Stimulated activated CD4-positive, alpha-beta T cell treated with anti-CD3 and anti-CD28 coated beads, TNF-alpha, amount 100 ng/mL, for 1 hour (primary cell): ENCODE measurements at places on chromosomes 11 and 22.

DNA sequence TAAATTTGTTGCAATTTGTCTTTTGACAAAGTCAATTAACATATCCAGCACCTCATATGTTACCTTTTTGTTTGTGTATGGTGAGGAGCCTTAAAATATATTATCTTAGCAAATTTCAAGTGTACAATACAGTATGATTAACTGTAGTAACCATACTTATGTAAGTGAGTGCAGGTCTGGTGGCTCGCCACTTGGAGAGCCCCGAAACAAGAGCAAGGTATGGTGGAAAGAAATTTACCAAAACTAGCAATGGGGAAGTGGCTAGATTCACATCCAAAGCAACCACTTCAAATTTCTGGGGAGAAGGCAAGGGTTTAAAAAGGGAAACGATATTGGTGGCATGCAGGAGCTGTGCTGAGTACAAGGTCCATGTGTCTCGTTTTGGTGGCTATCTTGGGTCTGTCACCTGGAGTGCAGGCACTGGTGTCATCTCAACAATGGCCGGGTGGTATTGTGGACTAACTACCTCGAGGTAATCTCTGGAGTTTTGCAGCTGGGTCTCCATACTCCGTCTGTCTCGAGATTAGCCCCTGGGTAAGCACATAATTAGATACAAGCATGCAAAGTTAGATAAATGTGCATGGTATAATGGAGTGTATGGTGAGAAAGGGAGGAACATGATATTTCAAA lies 8.2 kb upstream of the FNBP4 start:
- DNase-seq = no peak

GRCh38 chr11:5042091-5042490 lies 4.2 kb upstream of the OR52J3 start:
- no peak for DNase-seq

DNA sequence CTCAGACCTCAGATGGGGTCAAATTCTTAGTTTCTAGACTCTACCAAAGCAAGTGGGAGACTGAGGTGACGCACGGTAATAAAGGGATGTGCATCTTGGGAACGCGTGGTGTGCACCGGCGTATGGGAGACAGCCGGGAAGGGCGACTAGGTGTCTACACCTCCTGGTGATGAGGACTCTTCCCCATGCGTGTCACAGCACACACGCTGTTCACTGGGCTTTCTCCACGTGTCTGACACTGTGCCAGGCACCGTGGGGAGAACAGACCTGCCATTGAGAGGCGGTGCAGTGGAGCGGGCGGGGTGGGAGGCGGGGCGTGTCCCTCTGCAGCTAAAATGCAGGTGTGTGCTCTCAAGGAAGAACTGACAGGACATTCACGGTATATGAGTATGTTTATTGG lies 5.3 kb downstream of the FXYD6 start:
- DNase-seq = no peak

DNA sequence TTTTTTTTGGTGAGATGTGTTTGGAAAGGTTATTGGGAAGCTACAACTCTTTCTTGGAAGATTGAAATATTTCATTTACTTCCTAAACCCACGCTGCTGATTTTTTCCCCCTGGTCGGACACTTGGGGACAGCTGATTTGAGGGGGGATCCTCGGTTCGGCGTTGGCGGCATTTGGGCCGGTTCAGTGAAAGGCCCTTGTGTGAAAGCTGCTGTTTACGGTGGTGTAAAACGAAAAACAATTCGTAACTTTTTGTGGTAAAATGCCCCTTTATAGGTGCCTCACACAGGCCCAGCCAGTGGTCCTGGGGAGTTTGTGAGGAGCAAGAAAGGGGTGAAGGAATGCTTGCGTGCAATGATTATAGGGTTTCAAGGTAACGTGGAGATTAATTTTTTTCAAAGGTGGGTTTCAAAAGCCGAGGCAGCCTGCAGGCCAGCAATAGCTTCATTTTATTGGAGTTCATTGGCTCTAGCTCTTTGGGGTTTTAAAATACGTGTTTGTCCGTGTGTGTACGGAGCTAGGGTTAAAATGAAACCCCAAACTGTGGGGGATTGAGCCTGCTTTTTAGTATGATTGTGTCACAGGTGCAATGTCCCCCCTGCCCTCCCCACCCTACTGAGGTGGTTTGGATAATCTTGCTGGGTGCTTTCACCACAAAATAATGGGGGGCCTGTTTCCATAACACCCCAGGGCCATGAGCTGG lies 77.2 kb upstream of the PPARA start:
- no peak for DNase-seq

DNA sequence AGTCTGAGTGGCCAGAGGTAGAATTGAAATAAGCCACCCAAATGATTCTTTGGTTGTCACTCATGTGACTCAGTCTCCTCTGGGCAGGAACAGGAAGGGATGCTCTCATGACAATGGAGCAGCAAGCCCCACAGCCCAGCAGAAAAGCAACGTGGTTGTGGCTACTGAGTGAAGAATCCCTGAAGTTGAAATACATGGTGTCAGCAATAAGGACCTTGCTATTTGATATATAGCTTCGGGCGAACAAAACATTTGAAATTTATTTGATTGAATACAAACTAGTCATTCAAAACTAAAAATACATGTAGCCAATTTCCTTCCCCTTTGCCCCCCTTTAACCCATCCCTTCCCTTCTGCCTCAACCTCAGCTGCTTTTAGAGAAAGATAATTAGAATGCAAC lies 14.5 kb upstream of the DTX4 start:
- no peak for DNase-seq

DNA sequence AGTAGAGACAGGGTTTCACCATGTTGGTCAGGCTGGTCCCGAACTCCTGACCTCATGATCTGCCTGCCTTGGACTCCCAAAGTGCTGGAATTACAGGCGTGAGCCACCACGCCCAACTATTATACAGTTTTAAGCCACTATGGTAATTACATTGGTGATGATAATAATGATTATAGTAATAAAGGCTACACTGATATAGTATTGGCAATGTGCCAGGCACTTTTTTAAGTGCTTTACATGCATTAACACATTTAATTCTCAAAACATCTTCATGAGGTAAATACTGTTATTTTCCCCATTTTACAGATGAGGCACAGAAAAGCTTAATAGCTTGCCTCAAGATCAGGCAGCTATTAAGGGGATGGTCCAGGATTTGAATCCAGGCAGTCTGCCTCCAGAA lies 222.5 kb downstream of the SOX6 start:
- no peak for DNase-seq

GRCh38 chr11:61626580-61627380 lies 45.9 kb upstream of the SYT7 start:
- no peak for DNase-seq

DNA sequence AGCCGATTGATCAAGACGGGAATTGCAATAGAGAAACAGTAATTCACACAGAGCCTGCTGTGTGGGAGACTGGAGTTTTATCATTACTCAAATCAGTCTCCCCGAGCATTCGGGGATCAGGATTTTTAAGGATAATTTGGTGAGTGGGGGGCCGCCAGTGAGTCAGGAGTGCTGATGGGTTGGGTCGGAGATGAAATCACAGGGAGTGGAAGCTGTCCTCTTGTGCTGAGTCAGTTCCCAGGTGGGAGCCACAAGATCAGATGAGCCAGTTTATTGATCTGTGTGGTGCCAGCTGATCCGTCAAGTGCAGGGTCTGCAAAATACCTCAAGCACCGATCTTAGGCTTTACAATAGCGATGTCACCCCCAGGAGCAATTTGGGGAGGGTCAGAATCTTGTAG lies 15.5 kb downstream of the MTFP1 start:
- no peak for DNase-seq

- DNase-seq = no peak
These were observed 102.8 kb downstream of the STIM1 start for GRCh38 chr11:3958281-3958680.

GRCh38 chr11:100445231-100445735 lies 241.8 kb upstream of the ARHGAP42 start:
- no peak for DNase-seq

DNA sequence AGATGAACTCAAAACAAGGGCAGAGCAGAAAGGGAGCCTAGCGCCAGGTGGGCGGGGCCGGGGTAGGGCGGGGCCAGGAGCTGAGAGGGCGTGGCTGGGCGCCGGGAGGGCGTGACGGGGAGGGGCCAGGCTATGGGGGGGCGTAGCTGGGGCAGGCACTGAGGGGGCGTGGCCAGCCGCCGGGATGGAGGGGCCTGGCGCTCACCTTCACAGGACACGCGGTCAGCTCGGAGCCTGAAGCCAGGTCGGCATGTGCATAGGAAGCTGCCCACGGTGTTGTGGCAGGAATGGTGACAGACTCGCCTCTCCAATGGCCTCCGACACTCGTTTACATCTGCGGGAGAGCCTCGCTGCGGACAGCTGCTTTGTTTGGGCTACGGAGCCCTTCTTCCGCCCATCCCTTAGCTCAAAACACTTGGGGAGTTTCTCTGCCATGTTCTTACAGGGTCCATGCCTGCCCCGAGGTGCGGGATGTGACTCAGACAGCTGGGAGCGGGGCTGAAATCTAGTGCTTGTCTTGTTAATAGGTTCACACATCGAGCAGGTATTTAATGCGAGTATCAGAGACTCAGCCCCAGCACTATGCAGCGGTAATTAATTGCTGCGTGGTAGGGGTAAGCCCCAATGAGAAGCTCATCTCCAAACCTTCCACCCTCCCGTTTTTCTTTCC lies 13.4 kb downstream of the VWCE start:
- DNase-seq = no peak

DNA sequence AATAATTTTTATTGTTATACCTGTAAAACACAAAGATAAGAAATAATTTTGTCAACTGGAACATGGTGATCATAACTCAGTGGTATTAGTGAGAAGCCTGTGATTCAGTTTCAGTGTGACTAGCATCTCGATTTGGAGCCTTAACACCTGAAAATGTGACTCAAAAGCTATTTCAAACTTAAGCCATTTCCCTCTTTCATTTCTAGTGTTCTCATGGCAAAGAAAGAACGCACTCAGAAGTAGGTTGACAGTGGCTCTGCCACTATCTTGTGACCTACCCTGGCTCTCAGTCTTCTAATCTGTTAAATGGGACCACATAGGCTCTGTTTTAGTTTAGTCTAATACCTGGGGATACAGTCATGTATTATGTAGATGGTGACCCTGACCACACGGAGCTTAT lies 62.7 kb downstream of the ISX start:
- DNase-seq = no peak

DNA sequence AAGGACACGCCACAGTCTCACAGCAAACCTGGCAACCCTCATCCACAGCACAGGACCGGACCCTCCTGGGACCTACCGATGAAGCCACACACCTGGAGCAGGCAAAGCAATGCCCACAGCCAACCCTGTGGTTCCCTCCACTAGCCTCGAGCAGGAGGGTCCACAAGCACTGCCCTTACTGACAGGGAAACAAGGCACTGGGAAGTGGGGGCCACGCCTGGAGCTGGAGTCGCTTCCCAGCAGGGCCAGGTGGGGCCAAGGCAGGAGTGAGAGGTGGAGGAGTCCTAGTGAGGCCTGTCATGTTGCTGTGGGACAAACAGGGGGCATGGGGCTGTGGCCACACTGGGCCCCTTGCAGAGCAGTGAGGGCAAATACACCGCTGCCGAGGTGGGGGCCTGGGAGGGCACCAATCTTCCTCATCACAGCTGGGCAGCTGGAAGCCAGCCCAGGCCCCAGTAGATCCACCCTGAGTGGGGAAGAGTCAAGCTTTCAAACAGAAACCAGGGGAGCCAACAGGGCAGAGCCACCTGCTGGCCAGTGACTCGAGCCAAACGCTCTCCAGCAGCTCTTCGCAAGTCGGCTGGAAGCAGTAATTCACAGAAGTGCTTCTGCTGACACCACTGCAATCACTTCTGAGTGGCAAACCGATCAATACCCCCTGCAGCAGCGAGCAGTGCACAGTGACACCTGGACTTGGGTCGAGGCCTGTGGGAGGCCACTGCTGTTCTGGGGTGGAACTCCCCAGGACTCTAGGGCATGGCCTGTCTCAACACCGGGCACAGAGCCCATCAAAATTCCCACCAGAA lies 13.7 kb downstream of the SULT4A1 start:
- DNase-seq = no peak

- DNase-seq = no peak
These were observed 21.6 kb upstream of the TMA7B start for GRCh38 chr22:39938509-39939111.

- no peak for DNase-seq
These were observed 13.4 kb downstream of the NFAM1 start for GRCh38 chr22:42418811-42419242.

- no peak for DNase-seq
These were observed 71.3 kb downstream of the TSPAN18 start for GRCh38 chr11:44797886-44798606.

DNA sequence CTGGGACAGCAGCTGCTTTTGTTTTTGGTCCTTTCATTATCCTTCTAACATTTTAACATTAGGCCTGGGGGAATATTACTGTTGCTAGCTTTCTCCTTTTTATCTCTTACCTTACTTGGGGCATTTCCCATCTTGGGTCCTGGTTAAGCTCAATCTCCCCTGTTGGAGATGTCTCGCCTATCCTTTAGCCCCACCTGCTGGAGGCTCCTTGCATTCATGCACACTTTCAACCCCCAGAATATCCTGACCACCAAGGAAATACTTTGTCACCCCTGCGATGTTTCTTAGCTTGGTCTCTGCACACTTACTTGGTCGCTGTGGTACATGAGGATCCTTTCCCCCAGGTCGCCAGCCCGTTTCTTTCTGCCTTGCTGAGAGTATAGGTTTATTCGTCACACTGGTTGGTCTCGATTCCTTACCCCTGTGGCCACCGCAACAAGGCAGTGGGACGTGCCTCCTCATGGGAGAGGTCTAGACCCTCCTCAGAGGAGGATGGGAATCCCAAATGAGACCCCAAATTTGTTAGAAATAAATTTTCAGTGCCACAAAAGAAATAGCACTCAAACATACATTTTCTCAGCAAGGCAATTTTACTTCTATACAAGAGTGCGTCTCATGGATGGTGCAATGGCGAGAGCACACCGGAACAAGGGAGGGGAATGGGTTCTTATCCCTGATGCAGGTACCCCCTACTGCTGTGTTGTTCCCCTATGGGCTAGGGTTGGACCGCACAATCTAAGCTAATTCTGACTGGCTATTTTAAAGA lies 5.4 kb upstream of the TXN2 start:
- DNase-seq = peak; percentile 46

DNA sequence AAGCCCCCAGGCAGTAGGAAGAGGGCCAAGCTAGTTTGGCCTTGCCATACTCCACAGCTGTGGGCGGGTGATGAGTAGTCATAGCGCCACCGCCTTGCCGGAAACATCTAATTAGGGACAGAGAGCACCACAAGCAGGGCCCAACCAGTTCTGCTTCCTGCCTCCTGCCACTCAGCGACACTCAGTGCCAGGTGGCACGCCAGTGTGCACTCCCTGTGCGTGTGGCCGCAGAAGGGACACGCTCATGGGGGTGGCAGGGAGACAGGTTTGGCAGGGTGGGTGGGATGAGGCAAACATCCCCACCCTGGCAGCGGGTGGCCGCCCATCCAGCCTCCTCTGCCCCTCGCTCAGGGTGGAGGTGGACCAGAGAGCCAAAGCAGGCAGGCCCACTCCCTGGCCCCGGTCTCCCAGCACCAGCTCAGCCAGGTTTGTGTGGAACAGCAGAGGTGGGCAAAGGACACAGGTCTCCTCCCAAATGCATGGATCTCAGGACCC lies 4.9 kb downstream of the OVOL1 start:
- DNase-seq = no peak

GRCh38 chr11:131909426-131910177 lies 539.2 kb downstream of the NTM start:
- DNase-seq = no peak
